ENCODE measurements at places on chromosomes 12 and 14. TPM values are rescaled to one million over a fixed set of nuclear protein-coding genes. Genes with fewer than 3 reads are reported as not detected.

Gene FOXM1
- polyA plus RNA-seq, result 29.3 TPM

Gene RGS6
- not detected for polyA plus RNA-seq

Gene SYNDIG1L
- polyA plus RNA-seq, result not detected

Gene NAA25
- 10.3 TPM for polyA plus RNA-seq
